CMK (cell line): ENCODE measurements at places on chromosomes 7 and 10.

DNA sequence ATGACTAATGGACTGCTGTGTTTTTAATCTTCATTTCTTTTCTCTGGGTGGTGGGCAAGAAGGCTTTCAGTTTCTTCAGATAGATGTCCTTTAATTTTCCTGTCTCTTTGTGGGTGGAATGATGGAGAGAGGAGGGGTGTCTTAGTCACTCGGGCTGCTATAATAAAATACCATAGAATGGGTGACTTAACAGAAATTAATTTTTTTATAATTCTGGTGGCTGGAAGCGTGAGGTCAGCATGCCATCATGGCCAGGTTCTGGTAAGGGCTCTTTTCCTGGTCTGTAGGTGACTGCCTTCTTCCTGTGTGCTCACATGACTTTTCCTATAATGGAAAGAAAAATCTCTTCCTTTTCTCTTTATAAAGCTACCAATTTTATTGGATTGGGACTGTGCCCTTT, 6.3 kb downstream of the RSBN1L start:
- no peak for DNase-seq

DNA sequence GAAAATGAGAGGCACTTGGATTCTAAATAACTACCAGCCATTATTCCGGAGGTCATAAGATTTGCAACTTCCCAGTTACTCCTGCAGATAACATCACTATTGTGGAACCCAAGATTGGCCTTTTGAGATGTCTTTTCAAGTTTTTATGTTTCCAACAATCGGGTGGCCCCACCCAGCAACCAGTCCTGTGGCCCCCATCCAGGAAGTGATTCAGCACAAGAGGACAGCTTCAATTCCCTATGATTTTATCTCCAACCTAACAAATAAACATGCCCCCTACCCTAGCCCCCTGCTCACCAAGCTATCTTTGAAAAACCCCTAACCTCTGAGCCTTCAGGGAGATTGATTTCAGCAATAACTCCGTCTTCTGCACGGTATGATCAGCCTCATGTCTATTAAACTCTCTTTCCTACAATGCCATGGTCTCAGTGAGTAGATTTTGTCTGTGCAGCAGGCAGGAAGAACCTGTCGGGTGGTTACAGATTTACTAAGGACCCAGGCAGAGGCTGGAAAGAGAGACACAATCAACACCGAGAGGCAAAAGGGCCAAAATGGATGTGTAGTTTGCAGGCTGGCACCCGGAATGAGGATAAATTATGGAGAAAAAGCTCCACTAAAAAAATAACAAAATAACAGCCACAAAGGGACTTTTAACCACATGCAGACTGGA, 83.9 kb upstream of the UNC5B start:
- no peak for DNase-seq

GRCh38 chr10:11395161-11395560, 216.3 kb downstream of the USP6NL start:
- DNase-seq = no peak

GRCh38 chr10:79252971-79253370, 94.3 kb upstream of the PPIF start:
- no peak for DNase-seq

DNA sequence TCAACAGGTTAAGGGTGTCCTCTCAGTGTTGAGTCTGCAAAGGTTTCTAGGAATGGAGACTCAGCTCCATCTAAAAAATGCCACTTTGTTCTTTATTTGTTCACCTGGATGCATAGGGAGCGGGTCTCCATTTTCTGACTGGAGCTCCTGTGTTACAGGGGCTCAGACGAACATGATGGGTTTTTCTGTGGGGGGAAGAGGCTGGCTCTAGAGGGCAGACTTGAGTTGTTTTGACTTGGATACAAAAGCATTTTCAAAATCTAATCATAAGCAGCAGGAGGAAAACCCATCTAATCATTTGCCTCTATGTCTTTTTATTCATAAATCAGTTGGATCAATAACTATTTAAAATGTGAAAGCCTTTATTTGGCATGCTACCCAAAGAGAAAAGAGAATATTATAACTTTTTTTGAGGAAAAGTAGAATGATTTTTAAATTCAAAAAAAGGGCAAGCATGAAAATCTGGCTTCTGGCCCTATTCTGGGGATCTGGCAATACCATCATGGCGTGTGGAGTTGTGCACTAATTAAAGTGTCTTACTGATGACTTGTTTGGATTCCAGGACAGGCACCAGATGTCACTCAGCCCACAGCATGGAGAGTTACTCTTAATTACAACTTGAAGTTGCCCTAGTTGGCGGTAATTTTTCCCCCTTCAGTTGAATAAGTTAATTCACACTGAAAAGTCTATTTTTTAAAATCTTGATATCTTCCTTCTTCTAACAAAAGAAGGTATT, 594.9 kb downstream of the REEP3 start:
- DNase-seq = no peak

- DNase-seq = no peak
Observed at GRCh38 chr10:59082249-59082648, 94.2 kb upstream of the PHYHIPL start.

GRCh38 chr7:36570528-36571189, 153.6 kb downstream of the AOAH start:
- no peak for DNase-seq

DNA sequence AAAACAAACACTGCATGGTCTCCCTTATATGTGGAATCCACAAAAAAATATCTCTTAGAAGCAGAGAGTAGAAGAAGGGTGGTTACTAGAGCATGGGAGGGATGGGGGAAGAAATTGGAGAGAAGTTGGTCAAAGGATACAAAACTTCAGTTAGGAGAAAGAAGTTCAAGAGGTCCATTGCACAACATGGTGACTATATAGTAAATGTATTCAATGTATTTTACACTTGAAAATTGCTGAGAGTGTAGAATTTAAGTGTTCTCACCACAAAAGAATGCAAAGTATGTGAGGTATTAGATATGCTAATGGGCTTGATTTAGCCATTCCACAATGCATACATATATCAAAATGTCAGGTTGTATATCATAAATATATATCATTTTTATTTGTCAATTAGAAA, 232.0 kb upstream of the CELF2 start:
- DNase-seq = no peak

GRCh38 chr7:526460-527034, 6.9 kb upstream of the PDGFA start:
- DNase-seq = no peak

GRCh38 chr10:48700493-48700892, 15.8 kb downstream of the WDFY4 start:
- DNase-seq = no peak

- no peak for DNase-seq
Observed at GRCh38 chr10:85213493-85213892, 885.1 kb downstream of the CCSER2 start.

- DNase-seq = peak; percentile 92
Observed at GRCh38 chr10:101834341-101834740, 9.3 kb downstream of the KCNIP2 start.

DNA sequence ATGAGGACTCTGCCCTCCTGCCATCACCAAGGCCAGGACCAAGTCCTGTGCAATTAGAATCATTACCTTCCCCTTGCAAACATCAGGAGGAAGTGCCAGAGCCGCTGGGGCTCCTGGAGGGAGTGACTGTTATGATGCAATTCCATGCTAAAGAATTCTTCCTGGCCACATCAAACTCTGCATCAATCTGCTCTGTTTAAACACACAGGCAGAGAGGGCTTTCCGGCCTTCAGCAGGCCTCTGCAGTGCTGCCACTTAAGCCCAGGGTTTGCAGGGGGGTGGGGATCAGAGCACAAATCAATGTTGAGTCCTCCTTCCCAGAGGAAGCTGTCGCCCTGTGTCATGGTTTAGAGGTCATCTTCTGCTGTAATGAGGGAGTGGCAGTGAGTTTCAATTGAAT, 58.1 kb downstream of the CTBP2 start:
- DNase-seq = no peak

- no peak for DNase-seq
Observed at GRCh38 chr10:73906524-73907447, 4.1 kb upstream of the PLAU start.

DNA sequence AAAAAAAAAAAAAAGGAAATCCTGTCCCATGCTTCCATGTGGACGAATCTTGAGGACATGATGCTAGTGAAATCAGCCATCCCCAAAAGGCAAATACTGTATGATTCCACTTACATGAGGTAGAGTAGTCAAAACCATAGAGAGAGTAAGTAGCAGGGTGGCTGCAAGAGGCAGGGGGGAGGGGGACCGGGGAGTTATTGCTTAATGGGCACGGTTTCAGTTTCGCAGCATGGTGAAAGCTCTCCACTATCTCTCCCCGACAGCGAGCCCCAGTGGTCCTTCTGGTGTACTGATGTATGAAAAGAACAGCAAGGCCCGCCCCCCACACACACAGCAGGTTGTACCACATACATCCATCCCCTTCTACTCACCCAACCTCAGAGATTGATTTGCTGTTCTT, 32.8 kb downstream of the NOD1 start:
- no peak for DNase-seq

GRCh38 chr10:72694476-72695369, 2.8 kb downstream of the MCU start:
- peak; percentile 43 for DNase-seq

DNA sequence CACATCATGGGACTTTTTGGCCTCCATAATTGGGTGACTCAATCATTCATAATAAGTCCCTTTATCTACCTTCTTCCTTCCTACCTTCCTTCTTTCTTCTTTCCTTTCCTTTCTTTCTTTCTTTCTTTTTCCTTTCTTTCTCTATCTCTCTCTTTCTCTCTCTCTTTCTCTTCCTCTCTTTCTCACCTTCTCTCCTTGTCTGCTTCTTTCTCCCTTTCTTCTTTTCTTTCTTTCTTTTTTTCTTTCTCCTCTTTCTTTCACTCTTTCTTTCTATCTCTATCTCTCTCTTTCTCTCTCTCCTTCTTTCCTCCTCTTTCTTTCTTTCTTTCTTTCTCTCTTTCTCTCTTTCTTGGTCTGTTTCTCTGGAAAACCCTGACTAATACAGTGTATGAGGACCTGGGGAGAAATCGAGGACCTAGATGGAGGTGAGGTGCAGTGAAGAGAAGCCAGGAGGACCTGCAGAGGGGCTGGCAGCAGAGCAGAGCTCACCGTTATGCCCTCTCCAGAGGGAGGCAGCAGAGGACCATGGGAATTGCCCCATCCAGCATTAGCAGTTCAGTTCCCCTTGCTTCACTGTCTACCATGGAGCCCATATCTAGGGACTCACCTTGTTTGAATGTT, 52.7 kb upstream of the BTRC start:
- DNase-seq = peak; percentile 41

DNA sequence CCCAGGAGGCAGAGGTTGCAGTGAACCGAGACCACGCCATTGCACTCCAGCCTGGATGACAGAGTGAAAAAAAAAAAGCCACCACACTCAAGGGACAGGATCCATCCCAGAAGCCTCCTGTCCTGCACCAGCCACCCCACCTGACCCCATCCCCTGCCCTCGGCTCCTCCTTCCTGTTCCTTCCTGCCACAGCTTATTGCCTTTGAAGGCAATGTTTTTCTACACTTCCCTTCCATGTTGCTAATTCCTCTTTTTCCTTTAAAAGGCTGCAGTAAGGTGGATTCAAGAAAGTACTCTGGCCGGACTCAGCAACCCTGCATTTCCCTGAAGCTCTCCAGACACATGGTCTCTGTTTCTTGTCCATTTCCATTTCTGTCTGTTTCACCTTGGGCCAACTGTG, 80.9 kb downstream of the FAM171A1 start:
- DNase-seq = no peak

DNA sequence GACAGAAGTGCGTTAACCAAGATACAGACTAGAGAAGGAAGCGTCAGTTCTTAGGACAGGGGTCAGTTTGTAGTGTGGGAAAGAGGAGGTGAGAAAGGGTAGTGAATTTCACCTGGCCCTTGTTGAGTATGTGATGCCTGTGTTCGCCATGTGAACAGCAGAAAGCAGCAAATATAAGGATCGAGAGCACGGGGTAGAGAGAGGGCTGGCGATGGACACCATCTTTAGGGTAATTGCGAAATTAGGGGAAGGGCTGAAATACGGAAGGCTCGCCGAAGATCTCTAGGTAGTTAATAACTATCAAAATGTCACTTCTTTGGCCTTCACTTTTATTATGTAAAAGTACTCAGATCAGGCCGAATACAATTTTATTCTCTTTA, 6.2 kb upstream of the MEST start:
- no peak for DNase-seq

DNA sequence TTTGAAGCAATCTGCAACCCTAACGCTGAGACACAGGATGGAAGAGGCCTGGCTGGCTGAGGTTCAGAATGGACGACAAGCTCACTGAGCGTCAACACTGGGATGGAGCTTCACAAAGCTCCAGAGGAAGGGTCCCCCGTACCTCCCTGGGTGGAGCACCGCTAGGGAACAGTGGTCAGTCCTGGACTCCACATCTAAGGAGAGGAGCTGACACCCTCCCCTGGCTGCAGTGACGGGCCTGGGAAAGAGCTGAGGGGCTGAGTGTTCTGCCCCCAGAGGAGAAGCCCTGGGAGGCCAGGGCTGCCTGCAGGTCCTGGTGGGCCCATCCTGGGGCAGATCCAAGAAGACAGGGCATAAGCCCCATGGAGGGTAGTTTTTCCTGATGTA, 146.2 kb downstream of the ARHGAP22 start:
- no peak for DNase-seq

- DNase-seq = no peak
Observed at GRCh38 chr10:117174439-117175214, 22.7 kb upstream of the KCNK18 start.

DNA sequence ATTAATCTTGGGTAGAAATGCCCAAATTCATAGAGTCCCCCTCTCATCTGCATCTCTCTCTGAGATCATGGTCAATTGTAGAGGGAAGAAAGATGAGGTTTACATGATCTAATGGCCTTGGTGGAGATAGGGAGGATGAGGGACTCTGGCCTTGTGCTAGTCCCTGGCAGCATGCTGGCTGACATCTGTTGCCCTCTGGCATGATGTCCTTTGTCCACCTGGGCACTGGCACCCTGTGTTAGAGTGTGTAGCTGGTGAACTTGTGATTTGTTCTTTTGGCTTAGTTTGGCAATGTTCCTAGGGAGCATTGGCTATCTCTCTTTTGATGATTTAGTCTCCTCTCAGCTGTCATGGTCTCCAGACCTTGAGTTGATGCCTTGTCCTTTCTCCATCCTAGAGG, 103.2 kb downstream of the DYNC1I1 start:
- DNase-seq = no peak

DNA sequence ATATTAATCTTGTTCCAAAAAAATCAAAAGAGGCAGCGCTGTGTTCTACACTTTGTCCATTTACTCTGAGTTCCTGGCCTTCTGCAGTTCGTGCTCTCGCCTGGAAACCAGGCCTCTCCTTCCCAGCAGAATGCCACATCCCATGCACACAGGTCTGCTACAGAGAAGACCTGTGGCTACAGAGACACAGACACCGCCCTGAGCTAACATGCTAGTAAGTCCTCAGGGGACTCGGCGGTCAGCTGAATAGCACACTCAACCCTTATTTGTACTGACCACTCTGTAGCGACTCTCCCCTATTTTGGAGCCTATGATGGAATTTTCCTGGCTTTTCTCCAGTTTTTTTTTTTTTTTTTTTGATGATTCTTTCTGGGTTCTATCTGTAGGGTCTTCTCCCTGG, 12.8 kb downstream of the CREB3L2 start:
- no peak for DNase-seq
